Smooth muscle cell of the pulmonary artery (primary cell): ENCODE measurements at places on chromosomes 12 and 14. TPM values are rescaled to one million over a fixed set of nuclear protein-coding genes. Genes with fewer than 3 reads are reported as not detected.

The ZNF705A gene
- total RNA-seq, result not detected in 2 replicates

The INHBE gene
- total RNA-seq, result 2.0 and 2.1 TPM in 2 replicates

The OR6C2 gene
- total RNA-seq, result not detected in 2 replicates

The IL22 gene
- not detected in 2 replicates for total RNA-seq

The SLC10A1 gene
- total RNA-seq, result not detected in 2 replicates
